Kasumi-1 (cell line): ENCODE measurements at places on chromosomes 5 and 9.

DNA sequence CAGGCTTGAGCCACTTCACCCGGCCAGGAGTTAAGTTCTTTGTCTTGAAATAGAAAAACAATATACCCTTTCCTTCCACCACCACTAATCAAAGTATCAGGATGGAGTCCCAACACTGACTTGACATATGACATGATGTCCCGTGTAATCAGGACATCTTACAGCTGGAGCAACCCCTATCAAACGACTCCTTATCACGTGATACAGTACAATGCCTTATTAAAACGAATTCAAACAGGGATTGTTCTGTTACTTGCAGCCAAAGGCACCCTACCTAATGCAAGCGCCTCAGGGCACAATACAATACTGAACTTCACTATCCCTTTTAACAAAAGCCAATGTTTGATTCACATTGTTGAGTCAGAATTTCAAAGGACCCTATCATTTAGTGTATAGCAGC is 261.3 kb downstream of the SLIT3 start:
- no peak for DNase-seq

GRCh38 chr5:175893466-175893865 is 22.1 kb downstream of the CPLX2 start:
- DNase-seq, result no peak

- DNase-seq, result no peak
Observed at GRCh38 chr5:126438868-126439267, 15.7 kb downstream of the GRAMD2B start.

- DNase-seq, result no peak
Observed at GRCh38 chr9:135665795-135666189, 2.7 kb downstream of the LCN9 start.

DNA sequence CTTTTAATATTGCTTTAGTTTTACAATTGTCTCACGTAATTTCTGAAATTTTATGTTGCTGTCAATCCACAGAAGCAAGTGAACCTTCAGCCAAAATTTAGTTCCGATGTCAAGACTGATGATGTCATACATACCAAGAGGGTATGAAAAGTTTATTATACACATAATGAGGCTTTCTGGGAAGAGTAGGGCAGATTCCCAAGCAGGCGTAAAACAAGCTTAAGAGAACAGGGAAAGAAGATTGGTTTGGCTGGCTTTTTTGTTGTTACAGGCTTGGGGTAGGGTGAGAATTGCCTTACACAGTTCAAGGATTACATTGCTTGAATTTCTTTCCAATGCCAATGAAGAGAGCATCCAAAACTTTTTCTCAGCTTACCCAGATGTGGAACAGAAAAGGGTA is 1962.9 kb upstream of the CDH6 start:
- DNase-seq, result no peak

- DNase-seq, result no peak
Observed at GRCh38 chr9:97415146-97415545, 3.2 kb downstream of the TDRD7 start.

DNA sequence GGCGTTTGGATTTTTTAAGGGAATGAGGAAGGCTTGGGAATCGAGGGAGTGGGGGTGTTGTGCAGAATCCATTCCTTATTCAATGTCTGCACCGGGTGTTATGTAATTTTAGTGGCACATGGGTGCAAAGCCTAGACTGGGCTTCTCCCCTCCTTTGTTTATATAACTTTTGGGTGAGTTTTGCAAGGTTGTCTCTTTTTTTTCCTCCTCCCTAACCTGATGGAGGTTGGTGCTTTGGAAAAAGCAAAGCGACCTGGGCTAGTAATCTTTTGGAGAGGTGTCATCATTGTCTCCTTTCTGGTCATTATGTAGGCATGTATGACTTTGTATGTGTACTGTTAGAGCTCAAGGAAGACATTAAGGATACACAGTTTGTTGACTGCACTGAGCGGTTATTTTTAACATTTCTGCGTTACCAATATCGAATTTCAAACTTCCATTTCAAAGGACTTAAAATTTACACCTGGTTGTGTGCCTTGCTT is 3.1 kb downstream of the SMARCA2 start:
- DNase-seq, result no peak

GRCh38 chr9:31873722-31874121 is 510.7 kb upstream of the ACO1 start:
- DNase-seq, result no peak

DNA sequence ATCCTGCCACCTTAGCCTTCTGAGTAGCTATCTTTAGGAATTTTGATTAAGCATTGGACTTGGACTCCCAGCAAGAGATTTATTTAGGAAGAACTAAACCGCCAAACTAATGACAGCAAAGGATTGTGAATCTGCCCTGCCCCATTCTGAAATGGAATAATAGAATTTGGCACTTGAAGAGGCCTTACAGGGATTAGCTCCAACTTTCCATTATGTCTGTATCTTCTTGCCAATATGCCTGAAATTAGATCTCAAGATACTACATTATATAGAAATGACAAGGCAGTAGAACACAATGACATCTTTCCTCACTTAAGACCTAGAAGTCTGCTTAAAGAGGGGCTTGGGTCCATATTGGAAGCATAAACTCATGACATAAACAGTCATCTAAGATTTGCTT is 77.0 kb upstream of the DPYSL3 start:
- DNase-seq, result no peak

- DNase-seq, result no peak
Observed at GRCh38 chr5:54678737-54679136, 161.2 kb downstream of the SNX18 start.

GRCh38 chr5:133292300-133292699 is 240.5 kb downstream of the HSPA4 start:
- DNase-seq, result no peak

- DNase-seq, result peak; percentile 86
Observed at GRCh38 chr9:125632321-125633115, 74.5 kb downstream of the MAPKAP1 start.

DNA sequence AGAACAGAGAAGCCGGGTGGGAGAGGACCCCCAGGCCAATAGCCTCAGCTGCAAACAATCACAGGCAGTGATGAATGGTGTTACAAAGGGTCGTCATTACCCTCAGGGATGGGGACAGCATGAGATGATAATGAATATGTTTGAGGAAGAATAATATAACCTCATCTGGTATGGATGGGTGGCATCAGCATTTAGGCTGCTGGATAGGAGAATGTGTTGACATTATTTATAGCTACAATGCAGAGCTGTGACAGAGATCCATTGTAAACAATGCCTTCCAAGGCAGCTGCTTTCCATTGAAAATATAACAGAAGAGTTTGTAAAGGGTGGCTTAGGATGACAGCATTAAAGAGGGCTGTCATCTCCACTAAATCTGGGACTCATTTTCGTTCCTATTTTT is 365.5 kb downstream of the KCNN2 start:
- no peak for DNase-seq

DNA sequence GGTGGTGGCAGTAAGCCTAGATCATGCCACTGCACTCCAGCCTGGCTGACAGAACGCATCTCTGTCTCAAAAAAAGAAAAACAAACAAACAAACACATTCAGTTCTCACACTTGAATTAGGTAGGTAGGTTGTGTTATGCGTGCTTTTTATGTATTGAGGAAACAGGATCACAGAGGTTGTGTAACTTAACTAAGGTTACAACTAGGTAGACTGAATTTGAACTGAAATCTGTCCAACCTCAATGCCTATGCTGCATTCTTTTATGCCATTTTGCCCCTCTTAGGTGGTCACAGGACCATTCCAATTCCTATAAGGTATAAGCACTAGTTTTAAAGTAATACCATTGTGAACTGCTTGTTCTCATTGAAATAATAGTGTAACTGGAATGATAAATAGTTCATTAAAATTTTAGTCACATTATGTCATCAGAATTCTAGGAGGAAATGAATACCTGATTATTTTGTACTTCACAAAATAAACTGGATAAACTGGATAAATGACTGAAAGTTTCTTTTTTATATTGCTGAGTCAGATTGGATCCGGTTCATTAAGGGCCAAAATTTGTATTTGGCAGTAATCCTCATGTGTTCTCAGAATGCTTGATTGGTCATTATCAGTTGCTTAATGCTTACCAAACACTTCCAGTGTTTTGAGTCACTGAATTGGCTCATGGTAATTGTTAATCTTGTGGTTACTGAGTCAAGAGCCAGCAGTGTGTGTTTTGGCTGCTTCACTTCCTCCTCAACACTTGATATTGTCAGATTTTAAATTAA is 7.1 kb downstream of the UBAP1 start:
- peak; percentile 55 for DNase-seq

DNA sequence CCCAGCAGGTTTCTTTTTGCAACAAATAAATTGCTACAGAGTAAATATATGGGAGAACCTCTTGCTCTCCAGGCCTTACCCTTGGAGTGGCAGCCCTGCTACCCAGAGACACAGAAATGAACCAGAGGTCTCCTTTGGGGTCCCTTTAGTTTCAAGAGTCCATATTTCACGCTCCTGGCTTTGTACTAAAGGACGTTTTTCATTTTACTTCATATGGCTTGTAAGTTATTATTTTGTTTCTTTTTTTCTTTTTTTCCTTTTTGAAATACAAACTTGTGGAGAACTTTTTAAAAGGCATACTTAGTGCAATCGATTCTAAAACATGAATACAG is 3.3 kb upstream of the ADCY2 start:
- no peak for DNase-seq

DNA sequence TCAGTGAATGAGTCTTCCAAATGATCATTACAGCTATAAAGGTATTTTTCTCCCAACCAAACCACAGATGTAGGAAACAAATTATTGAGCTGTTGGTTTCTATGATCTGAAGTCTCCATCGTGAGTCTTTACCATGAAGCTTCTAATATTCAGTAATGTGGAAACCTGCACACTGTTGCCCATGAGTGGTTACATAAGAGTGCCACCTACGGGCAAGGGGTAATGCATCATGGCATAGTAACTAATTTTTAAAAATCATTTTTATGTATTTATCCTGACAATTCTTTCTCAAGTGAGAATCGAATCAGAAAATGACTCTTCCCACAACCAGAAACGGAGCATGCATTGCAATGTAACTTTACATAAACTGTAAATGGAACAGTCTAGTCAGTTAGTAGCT is 282.5 kb upstream of the SMARCA2 start:
- peak; percentile 30 for DNase-seq

- DNase-seq, result no peak
Observed at GRCh38 chr9:4393806-4394523, 94.1 kb upstream of the GLIS3 start.

- DNase-seq, result no peak
Observed at GRCh38 chr5:58318468-58318867, 141.4 kb downstream of the PLK2 start.

DNA sequence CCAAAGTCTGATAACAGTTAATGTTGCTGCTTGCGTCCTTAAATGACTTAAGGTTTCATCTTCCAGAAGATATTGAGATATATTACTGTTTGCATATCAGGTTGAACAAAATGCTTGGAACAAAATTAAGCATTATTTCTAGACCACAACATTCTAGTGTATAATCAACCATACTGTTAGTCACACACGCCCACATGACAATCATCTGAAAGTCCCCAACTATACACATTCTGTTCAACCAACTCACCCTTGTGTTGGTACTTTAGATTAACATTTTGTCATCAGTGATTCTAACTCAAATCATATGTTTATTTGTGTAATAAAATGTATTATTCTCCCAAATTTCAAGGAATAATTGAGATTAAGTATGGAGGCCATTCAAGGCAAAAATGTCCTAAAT is 47.3 kb downstream of the LURAP1L start:
- no peak for DNase-seq
